ENCODE measurements at places on chromosomes 5 and 9.
A peak's percentile ranks its signal among the peaks of the same experiment; 100 is the strongest.

- DNase-seq, result no peak
Observed at GRCh38 chr5:151196556-151197290, 27.2 kb downstream of the CCDC69 start.

- DNase-seq, result no peak
Observed at GRCh38 chr5:173165177-173166016, 21.1 kb downstream of the BNIP1 start.

- DNase-seq, result no peak
Observed at GRCh38 chr5:7638456-7638855, 212.5 kb downstream of the CFAP90 start.

- DNase-seq, result no peak
Observed at GRCh38 chr9:19431361-19432171, 22.8 kb downstream of the ACER2 start.

DNA sequence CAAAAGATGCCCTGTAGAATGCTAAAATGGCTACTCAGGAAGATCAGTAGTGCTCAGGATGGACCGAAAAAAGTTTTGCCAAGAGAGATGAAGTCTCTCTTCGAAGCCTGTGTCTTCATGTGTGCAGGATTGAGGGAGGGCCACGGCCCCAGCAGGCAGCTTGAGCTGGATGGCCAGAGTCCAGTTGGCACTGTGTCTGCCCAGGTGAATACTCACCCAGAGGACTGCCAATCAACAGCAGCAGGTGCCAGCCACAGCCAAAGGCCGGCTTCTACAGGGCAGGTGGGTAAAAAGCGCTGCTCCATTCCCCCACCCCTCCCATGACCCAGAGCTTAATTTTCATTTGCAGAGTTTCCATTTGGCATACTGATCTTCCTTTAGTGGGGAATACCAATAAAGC is 287.9 kb upstream of the ZNF608 start:
- no peak for DNase-seq

GRCh38 chr9:16133556-16134227 is 580.8 kb downstream of the CCDC171 start:
- no peak for DNase-seq

GRCh38 chr5:19411936-19412335 is 576.1 kb downstream of the CDH18 start:
- DNase-seq, result no peak

DNA sequence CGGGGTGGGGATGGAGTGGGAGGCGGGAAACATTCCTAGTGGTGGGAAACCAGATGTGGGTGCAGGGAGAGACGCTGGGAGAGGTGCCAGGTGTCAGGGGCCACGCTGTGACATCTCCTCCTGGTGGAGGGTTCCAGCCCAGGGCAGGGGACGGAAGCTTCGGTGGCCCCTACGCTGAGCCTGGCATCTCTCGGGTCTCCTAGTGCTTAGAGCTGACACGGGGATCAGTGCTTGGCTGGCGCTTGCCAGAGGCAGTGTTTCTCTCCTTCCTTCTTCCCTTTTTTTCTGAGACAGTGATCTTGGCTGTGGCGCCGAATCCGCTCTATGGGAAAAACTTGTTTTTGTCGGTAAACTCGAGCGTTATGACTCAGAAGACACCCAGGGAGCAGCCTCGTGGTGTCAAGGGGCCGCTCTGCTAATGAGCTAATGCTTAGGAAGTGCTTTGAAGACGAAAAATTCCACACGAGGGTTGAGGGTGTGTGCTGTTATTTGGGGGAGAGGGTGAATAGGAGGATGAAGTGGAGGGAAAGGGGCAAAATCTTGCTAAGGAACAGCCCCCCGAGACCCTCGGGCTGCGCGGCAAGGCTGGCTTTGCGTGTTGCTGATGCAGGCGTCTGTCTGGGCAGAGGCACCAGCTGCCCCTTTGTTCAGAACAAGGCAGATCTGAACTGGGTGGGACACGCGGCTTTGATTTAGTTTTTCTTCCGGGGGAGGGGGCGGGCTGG is 20.4 kb upstream of the IER5L start:
- no peak for DNase-seq

DNA sequence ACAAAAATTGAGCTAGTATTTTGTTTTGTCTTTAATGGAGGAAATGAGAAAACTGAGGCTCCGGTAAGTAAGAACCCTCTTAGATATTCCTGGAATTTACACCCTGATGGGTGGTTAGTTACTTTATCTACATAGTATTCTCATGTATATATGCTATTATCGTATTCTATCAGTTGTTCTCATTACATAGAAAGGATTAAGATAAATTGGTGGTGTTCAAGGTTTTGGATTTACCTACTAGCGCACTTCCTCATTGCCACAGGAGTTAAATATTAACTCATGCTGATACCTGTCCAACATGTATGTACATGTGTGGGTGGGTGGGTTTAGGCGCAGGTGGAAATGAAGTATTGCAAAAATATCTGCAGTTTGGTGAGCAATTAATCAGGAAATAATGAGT is 61.1 kb upstream of the IFNE start:
- DNase-seq, result no peak

- DNase-seq, result no peak
Observed at GRCh38 chr9:113644321-113644720, 180.8 kb downstream of the RGS3 start.

DNA sequence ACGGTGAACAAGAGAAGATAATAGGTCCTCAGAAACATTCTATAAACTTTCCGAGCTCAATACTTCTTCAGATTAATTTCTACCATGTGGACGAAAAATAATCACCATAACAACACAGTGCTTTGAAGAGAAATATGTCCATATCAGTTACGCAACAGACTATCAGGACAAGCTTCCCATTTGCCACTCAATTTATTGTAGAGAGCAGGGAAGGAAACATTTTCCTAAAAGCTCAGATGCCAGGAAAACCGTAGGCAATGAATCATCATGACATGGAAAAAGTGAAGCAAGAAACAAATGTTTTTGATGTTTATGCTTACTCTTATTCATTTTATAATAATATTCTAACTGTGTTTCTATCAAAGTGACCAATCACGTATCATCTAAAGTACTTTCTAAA is 87.6 kb downstream of the S1PR3 start:
- DNase-seq, result no peak

DNA sequence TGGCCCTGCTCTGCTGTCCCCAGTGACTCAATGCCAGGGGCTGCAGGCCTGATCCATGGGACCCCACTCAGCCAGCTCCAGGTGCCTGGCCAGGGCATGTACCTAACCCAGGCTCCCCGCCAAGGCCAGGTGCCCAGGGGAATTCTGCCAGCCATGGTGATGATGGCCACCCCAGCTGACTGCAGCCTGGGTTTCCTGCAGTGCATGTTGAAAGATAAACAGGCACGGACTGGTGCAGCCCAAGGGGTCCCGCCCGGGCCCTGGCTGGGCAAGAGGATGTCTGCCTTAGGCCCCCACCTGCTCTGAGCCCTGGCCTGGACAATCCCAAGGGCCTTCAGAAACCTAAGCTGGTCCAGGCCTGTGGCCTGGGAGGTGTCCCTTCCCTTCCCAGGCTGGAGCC is 1.2 kb downstream of the ABCA2 start:
- no peak for DNase-seq

DNA sequence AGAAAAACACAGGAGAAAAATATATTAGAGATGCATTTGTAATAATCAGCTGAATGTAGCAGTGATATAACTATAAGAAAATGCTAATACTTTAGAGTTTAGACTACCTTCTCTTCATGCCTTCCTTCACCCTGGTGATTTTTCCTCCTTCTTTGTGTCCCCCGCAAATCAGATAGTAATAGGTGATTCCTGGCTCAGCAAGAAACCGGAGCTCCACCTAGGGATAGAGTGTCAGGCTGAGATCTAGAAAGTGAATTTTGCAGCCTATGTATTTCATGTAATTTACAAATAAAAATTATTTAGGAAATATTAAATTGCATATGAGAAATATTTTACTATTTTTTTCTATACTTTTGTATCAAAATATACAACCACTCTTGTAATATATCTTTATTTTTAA is 109.8 kb upstream of the ST8SIA4 start:
- DNase-seq, result no peak

- DNase-seq, result no peak
Observed at GRCh38 chr9:113805486-113806132, 70.5 kb upstream of the ZNF618 start.

DNA sequence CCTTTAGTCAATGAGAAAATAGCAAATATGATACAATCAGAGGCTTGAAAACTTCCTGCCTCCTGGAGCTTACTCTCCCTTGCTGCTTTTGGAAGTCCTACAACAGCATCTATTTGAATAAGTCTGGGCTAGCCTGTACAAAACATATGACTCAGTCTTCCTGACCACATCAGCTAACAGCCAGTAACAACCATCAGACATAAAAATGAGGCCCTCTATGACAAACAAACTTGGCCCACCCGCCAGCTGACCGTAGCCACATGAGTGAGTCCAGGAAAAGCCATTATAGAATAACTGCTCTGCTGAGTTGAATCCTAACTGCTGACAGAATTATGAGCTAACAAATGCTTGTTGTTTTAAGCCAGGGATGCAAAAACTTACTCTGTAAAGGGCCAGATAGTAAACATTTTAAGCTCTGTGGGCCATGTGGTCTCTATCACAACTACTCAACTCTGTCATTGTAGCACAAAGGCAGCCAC is 347.6 kb downstream of the PTPRD start:
- no peak for DNase-seq

- peak; percentile 36 for DNase-seq
Observed at GRCh38 chr5:157172403-157172802, 6.3 kb upstream of the GARIN3 start.

DNA sequence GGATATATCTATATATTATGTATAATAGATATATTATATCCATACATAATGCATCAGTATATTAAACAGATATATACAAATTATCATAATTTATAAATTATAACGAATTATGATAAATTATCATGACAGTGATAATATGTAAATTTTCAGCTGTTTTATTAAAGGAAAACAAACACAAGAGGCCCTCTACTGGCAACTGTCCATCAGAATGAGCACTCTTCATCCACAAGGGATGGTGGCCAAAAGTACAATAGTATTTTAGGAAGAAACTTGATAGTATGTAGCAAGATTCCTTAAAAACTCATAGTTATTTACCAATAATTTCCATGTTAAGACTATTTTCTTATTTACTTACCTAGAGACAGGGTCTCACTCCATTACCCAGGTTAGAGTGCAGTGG is 113.3 kb upstream of the LPAR1 start:
- DNase-seq, result no peak

DNA sequence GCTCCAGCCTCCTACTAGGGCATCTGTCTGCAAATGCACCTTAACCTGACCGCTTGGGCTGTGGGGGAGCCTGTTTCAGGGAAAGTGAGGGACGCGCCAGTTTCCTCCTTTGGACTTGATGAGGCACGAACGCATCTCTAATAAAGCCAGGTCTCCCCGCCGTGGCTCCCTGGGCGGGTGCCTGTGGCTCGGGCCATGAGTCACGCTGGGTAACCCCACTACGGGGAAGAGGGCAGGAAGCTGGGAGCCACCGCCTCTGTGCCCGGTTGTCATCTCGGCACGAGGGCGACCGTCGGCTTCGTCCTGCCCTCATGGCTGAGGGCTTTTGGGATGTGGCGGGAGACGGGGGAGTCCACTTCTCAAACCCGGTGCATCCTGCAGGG is 12.1 kb downstream of the NOTCH1 start:
- DNase-seq, result peak; percentile 64

GRCh38 chr5:18745988-18746615 is 1111.8 kb downstream of the TAF11L14 start:
- DNase-seq, result no peak

GRCh38 chr5:96302174-96302738 is 130.8 kb downstream of the PCSK1 start:
- no peak for DNase-seq

GRCh38 chr5:38823503-38823902 is 22.3 kb upstream of the OSMR start:
- no peak for DNase-seq

- DNase-seq, result no peak
Observed at GRCh38 chr5:123449424-123449974, 26.3 kb upstream of the CEP120 start.

DNA sequence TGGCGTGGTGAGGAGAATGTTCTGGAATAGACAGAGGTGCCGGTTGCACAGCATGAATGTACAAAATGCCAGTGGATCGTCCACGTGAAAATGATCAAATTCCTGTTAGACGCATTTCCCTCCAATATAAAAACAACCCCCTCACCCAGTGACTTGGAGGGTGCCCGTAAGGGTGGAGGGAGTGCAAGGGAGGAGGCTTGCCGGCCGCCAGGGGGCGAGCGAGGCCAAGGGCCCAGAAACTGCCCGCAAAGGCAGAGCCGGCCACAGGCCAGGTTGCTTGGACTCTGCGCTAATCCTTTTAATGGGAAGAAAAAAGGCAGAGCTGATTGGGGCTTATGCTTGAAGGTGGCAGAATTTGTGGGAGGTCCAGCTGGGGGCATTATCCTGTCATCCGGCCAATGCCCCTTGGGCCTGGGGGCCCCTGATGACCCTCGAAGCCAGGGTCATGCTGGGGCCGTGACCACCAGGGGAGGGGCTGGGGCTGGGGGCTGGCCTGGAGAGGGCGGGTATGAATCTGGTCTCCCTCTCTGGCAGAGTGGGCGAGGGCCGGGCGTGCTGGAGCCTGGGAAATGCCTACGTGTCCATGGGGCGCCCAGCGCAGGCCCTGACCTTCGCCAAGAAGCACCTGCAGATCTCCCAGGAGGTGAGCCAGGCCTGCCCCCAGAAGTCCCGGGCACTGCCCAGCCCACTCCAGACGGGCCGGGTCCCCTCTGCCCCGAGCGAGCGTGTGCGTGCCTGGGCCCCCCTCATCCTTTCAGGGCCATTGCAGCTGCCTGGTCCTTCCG is 12.0 kb downstream of the GPSM1 start:
- no peak for DNase-seq

GRCh38 chr5:344668-345067 is 23.2 kb downstream of the AHRR start:
- no peak for DNase-seq

DNA sequence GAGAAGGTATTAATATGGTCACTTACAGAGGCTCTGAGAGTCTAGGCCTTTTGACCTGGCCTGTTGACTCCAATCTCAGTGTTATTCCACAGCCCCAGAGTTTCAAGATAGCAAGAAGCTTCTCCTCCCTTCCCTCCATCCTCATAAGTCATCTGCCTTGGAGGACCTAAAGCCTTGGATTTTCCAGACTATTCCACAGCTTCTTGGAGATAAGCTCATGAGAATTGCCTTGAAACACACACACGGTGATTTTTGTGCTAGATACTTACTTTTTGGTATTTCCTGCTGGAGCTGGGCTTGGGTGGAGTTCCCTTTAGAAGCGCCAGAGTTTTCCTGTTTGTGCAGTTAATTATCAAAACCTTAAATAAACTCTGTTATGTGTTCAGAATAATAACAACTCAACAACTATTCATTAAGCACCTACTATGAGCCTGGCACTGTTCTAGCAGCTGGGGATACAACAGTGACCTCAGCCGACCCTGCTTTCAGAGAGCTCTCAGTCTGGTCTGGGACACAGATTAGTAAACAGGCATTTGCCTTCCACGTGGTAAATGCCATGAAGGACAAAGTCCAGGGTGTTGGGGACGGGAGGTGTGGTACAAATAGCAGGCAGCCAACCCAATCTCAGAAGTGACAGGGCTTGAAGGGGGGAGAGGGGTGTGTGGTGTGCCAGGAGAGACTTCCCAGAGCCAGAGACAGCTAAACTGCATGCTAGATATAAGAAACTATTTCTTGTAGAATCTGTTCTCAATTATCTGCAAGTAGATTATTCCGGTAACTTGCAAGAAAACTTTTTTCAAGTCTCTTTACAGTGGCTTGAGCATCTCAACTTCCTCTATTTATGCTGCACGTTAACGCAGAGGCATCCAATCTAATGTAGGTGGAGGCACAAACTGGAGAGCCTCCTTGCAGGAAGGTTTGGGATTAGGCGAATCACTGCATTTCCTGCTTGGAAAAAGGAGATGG is 55.9 kb upstream of the KLF9 start:
- DNase-seq, result no peak
